ENCODE measurements at places on chromosomes 11 and 22.

- no peak for DNase-seq
These were observed 19.5 kb downstream of the CNTF start for GRCh38 chr11:58641803-58642581.

DNA sequence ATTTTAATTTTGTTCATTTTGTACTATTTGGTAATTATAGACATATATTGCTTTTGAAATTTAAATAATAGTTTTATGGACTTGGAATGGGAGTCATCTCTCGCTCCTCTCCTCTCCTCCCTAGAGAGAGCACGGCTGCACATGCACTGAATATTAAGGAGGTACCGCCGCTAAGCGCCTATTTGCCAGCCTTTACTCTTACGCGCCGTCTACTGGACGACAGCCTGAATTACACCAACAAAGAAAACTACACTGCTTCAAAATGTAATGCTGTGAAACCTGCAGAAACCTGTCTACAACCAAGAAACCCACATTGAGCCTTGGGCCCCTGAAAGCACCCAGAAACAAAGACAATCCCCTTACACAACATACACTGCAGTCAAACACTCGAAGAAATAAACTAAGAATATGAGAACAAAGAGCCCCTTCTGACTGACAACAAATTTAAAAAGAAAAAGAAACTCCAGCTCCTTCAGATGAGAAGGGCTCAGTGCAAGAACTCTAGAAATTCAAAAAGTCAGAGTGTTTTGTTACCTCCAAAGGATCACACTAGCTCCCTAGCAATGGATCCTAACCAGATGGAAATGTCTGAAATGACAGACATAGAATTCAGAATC, 737.2 kb downstream of the LRRC4C start:
- DNase-seq = no peak

- DNase-seq = no peak
These were observed 73.2 kb downstream of the DBX1 start for GRCh38 chr11:20087118-20087521.

GRCh38 chr11:74443071-74443864, 24.1 kb downstream of the KCNE3 start:
- DNase-seq = no peak

GRCh38 chr22:46335201-46336118, at the start of gene TRMU:
TRMU (plus strand) TSS chr22:46335714; CDS start chr22:46335765, 51 bp downstream.
- DNase-seq = peak; percentile 77

GRCh38 chr11:8749202-8749601, 66.6 kb downstream of the RPL27A start:
- DNase-seq = no peak

GRCh38 chr11:96267001-96267495, 75.9 kb downstream of the MAML2 start:
- DNase-seq = no peak

- no peak for DNase-seq
These were observed 450.0 kb downstream of the NELL1 start for GRCh38 chr11:21119411-21119810.

GRCh38 chr22:39534591-39535356, 2.2 kb upstream of the RPS19BP1 start:
- peak; percentile 70 for DNase-seq

DNA sequence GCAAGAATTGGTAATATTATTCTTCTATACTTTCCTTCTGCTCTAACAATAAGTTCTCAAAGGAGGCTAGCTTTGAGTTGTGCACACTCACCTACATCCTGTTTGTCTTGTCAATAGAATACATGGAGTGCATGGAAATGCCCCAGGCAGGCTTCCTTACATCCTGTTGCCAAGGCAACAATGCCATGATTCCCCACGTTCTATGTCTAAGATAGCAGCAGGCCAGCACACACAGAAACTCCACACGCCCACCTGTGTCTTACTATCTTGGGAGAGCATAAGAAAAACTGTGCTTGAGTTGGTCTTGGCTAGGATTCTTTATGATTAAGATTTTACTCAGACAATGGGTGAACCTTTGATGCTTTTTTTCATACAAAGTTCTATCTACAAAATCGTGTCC, 379.2 kb downstream of the AASDHPPT start:
- no peak for DNase-seq

DNA sequence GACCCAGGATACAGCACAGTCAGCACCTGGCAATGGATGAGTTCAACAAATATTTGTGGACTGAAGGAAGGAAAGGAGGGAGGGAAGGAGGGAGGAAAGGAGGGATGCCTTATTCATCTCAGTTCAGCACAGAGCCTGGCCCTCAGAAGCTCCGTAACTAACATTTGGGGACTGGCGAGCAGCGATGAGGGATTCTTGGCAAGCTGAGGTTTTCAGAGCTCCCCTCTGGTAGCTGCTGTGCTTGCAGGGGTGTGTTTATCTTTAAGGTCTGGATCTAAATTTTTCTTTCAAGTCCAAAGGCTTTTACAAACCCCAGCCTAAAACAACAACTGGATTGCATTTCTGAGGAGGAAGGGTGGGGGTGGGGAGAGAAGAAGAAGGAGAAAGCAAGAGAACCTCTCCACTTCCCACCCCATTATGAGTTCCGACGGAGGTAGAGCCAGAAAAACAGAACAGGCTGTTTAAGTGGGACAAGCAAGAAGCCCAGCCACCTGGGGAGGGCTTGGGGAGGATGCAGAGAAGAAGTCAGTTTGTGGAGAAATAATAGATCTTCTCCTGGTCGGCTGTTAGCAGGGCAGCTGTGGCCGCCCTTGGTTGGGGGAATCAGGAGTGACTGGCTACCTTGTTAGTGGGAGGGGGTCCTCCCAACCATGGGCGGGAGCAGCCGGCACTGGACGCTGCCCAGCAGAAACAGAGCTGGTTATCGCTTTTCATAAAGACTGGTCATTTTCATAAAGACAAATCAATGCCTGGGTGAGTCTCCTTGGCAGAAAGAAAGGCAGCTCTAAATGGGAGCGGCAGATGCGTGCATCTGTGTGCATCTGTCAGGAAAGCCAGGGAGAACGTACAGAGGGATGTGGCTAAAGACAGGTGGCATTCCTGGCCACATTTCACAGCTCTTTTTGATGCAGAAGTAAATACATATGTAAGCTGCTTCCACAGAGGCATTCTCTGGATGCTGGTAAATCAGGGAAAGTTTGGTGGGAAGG, 78.0 kb downstream of the TSPAN18 start:
- no peak for DNase-seq

GRCh38 chr11:64788321-64789215, 10.2 kb upstream of the SF1 start:
- DNase-seq = no peak

- DNase-seq = peak; percentile 31
These were observed 1.6 kb downstream of the MCAM start for GRCh38 chr11:119315131-119316015.

DNA sequence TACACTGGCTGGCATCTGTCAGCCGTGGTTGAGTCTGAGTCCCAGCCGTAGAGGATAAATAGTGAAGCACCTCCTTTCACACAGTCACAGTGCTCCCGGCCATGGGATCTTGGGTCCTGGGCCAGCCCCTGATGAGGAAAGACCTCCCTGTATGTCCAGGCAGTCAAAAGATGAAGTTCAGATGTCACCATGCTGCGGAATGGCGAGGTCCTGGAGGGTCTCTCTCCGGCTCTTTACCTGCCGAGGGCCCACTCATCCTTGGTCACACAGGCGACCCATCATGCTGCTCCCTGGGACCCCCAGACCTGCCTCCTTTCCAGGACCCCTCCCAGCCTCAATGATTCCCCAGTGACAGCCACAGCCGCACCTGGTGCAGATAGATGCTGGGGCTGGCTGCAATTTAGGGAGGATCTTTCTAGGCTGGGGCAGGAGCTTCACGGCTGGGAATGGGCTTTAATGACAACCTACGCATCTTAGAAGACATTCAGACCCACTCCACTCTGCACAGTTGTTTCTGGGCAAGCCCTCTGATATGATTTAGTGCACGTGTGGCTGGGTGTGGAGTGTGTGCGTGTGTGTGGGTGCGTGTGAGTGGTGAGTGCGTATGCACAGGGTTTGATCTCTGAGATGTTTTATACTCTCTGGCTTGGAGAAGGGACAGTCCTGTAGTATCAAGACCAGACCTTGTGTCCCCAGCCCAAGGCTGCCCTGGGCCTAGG, 79.7 kb downstream of the FBLN1 start:
- DNase-seq = no peak

DNA sequence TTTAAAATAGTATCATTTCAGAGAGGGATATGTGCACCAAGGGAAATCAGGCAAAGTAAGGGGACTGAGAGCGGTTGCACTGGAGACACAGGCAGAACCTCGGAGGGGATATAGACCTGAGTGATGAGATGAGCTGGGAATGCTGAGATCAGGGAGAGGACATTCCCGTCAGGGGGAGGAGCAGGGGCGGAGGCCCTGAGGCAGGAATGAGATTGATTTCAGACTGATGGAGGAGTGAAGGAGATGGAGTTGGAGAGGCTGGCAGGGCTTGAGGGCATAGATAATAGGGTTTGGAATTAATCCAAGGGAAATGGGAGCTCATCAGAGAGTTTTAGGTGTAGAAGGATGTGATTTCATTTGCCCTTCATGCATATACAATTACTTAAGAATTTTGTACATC, 13.2 kb downstream of the CD6 start:
- no peak for DNase-seq

GRCh38 chr11:978781-979180, 53.1 kb downstream of the AP2A2 start:
- DNase-seq = no peak

DNA sequence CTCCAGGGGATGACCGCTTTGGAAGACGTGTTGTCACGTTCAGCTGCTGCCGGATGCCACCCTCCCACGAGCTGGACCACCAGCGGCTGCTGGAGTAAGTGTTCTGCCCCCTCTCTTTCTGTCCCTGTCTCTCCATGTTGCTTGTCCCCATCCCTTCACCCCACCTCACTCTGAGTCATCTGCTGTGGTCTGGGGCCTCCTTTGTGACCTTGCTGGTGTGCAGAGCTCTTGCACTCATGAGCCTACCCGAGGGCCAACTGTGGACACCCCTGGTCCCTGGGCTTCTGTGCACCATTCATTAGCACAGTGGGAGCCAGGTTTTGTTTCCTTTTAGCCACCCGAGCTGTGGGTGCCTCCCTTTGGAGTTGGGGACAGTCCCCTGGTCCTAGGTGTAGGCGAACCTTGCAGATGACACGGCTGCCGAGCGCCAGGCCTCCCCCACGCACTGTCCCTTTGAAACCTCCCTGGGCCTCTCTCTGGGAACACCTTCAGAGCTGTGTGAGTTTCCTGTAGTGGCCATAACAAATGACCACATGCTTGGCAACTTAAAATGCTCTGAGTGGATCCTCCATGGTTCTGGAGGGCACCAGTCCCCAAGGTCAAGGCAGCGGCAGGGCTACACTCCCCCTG, 49.8 kb downstream of the ARHGAP8 start:
- DNase-seq = no peak

DNA sequence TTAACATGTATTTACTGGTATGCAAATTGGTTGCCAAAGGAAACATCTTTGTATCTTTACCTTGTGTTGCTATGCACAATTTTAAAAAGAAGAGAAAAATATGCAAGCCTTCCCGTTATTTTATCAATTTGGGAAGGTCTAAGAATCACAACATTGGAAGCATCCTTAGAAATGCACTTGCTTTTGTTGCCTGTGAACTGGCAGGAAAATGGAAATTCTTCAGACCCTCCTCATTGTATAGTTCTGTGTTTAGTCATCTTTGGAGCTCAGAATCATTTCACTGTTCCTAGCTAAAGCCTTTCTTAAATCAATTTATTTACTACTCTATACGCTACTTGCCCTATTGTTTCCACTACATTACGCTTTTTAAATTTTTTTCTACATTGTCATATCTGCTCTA, 574.5 kb downstream of the DLG2 start:
- DNase-seq = no peak

GRCh38 chr11:10892250-10892649, 34.4 kb upstream of the ZBED5 start:
- DNase-seq = no peak
